ENCODE measurements at places on chromosomes 1 and 21.

GRCh38 chr1:207404849-207405525 lies 49.1 kb upstream of the CR2 start:
- DNase-seq = no peak

DNA sequence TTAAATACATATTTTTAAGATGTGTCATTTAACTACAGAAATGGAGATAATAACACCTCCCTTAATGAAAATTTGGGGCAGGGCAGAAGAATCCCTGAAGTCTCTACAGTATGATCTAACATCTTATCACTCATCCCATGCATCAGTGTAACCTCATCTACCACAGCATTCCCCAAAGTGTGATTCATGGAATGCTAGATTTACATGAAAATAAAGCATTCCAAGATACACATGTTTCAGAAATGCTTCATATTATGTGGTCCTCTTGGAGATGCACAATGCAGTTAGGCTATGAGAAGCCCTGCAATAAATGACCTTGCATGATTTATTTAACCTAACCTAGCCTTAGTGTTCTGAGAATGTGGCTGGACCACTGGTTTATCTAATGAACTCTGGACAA lies 166.9 kb upstream of the SYT6 start:
- no peak for DNase-seq

DNA sequence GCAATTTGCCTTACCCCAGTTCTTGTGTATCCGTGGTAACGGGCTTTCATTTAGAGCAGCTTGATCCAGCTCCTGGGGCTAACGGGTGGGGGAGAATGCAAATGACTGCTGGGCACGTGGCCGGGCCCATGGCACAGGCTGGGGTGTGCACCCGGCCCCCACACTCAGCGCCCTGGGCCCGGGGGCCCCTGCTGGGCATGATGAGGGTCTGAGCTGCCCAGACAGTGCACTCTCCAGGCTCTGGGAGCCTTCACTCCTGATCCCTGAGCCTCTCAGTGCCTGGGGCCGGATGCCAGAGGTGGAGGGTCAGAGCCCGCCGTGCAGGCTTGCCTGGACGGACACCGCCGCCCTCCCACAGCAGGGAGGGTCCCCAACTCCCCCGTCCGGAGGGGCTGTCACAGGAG lies 20.1 kb upstream of the PEX10 start:
- no peak for DNase-seq

DNA sequence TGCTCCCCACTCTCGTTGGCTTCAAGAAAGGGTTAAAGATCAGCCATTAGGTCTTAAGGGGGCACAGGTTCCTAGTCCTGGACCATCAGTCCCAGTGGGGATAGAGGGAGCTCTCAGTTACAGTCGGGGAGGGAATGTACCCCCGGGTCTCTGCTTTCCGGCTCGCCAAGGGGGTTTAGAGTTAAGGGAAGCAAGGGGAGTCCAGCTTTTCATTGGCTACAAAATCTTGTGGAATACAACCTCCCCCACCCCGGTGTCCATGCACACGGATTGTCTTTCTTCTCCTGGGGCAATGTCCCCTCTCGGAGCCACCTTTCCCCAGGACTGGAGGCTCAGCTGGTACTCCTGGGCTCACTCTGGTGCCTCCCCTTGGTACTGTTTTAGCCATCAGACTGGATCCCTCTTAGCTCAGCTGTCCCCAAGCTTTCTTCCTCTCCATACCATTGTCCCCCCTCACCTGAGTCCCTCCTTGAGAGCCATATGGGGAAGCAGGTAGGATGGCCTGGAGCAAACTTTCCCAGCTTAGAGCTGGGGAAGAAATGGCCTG lies at the start of gene A3GALT2:
A3GALT2 (minus strand) TSS at position 480 of the 547 bp plus-strand sequence; CDS start at position 480, 0 bp downstream.
- DNase-seq = no peak

GRCh38 chr1:156754219-156754618 lies 2.7 kb upstream of the HDGF start:
- DNase-seq = no peak

DNA sequence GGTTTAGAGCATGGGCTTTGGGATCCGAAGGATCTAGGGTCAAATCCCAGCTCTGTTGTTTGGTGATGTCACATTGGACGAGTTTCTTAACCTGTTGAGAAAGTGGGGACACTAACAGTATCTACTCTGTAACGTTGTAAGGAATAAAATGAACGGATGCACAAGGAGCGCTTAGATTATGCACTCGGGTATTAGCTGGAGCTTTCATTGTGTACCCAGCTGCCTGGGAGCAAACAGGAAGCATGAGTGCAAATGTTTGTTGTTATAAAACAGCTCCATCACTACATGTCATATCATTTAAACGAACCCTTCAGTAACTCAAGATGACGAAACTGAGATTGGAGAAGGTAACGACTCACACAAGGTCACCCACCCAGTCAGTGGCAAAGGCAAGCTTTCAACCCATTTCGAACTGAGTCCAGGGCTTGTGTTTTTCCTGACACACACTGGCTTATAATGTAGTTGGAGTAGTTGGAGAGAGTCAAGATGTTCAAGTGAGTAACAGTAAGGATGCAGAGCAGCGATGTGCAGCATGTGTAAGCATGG lies 16.2 kb upstream of the SLC6A17 start:
- DNase-seq = no peak

Measured in thoracic aorta (tissue), 2 donors.